DND-41 (cell line): ENCODE measurements at places on chromosomes 6 and 20.

DNA sequence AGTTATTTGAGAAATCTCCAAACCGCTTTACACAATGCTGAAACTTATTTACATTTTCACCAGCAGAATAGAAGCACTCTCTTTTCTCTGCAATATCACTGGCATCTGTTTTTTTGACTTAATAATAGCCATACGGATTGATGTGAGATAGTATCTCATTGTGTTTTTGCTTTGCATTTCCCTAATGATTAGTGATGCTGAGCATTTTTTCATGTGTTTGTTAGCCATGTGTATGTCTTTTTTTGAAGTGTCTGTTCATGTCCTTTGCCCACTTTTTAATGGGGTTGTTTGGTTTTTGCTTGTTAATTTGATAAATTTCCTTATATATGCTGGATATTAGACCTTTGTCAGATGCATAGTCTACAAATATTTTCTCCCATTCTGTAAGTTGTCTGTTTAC lies 73.6 kb downstream of the FBXO5 start:
- H3K27me3 ChIP-seq, result no peaks in the 10 kb centered on the region
- H3K27ac ChIP-seq, result no peak overlapping the region
- DNase-seq, result no peak
- no peaks in the 10 kb centered on the region for H3K36me3 ChIP-seq
- no peaks in the 10 kb centered on the region for H3K4me1 ChIP-seq

GRCh38 chr6:26322645-26323482 lies 42.1 kb upstream of the BTN3A2 start:
- H3K27me3 ChIP-seq, result no peaks in the 10 kb centered on the region
- H3K27ac ChIP-seq, result no peak overlapping the region
- H3K4me1 ChIP-seq, result peaks cover 35% of the 10 kb centered on the region
- no peaks in the 10 kb centered on the region for H3K36me3 ChIP-seq
- DNase-seq, result peak; percentile 80
- peak overlapping the region; percentile 68 for H3K4me3 ChIP-seq

- H3K27me3 ChIP-seq, result peaks cover 13% of the 10 kb centered on the region
- no peaks in the 10 kb centered on the region for H3K4me1 ChIP-seq
- H3K4me3 ChIP-seq, result no peak overlapping the region
- DNase-seq, result no peak
- H3K27ac ChIP-seq, result no peak overlapping the region
Measured at GRCh38 chr20:61698598-61699494, 366.8 kb downstream of the TAF4 start.

- no peaks in the 10 kb centered on the region for H3K27me3 ChIP-seq
- H3K27ac ChIP-seq, result no peak overlapping the region
- no peaks in the 10 kb centered on the region for H3K4me1 ChIP-seq
- no peak overlapping the region for H3K4me3 ChIP-seq
- no peaks in the 10 kb centered on the region for H3K36me3 ChIP-seq
Measured at GRCh38 chr20:48933017-48933766, 11.7 kb downstream of the ARFGEF2 start.

DNA sequence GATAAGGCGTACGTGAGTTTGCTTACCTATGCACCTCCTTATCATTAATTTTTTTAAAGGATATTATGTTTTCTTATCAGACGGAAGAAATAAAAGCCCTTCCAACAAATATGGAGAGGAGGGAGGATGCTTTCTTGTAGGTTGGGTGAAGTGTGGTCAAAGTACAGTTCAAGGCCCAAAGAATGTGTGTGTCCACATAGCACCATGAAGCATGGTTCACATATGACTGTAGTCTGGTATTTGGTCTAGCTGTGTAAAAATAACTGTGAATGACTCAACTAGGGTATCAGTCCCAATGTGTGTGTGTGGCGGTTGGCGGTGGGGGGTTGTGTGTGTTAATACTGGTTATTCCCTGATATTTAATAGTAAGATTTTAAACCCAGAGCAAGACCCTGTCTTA lies 212.7 kb downstream of the TMEM242 start:
- no peak overlapping the region for H3K4me3 ChIP-seq
- peaks cover 49% of the 10 kb centered on the region for H3K36me3 ChIP-seq
- DNase-seq, result no peak
- H3K4me1 ChIP-seq, result no peaks in the 10 kb centered on the region

DNA sequence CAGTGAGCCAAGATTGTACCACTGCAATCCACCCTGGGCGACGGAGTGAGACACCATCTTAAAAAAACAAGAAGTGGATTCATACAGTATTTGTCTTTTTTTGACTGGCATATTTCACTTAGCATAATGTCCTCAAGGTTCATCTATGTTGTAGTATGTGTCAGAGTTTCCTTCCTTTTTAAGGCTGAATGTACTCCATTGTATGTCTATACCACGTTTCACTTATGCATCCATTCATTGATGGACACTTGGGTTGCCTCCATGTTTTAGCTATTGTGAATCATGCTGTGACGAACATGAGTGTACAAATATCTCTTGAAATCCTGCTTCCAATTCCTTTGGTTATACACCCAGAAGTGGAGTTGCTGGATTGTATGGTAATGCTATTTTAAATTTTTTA lies 28.9 kb upstream of the FAM83D start:
- no peak overlapping the region for H3K27ac ChIP-seq
- no peak for DNase-seq
- no peaks in the 10 kb centered on the region for H3K27me3 ChIP-seq
- H3K4me3 ChIP-seq, result no peak overlapping the region

DNA sequence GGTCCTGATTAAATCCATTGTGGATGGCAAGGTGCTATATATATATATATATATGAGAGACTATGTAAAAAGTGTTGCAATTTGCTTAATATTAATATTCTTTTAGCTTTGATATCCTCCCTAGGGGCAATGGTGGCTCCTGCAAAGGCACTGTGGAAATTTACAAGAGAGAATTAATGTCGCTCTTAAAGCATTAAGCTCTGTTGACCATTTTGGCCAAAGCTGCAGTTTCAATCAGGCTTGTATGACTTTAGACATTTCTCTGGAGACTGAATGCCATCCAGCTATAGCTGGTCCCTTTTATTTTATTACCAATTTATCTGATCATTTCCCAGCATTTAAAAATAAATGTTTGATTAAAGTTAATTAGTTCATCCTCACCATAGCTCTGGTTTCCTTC lies 155.3 kb downstream of the JARID2 start:
- no peaks in the 10 kb centered on the region for H3K27me3 ChIP-seq
- no peaks in the 10 kb centered on the region for H3K36me3 ChIP-seq
- no peak overlapping the region for H3K4me3 ChIP-seq

- no peaks in the 10 kb centered on the region for H3K27me3 ChIP-seq
- DNase-seq, result peak; percentile 24
- peak overlapping the region; percentile 92 for H3K27ac ChIP-seq
- peaks cover 43% of the 10 kb centered on the region for H3K4me1 ChIP-seq
- no peaks in the 10 kb centered on the region; the same call in 1 of the 2 replicates for H3K36me3 ChIP-seq
- H3K4me3 ChIP-seq, result peak overlapping the region; percentile 88
Measured at GRCh38 chr6:145815309-145816274, 997 bp upstream of the FBXO30 start.

GRCh38 chr6:33609528-33609927 lies 11.6 kb upstream of the ITPR3 start:
- no peak for DNase-seq
- no peaks in the 10 kb centered on the region for H3K36me3 ChIP-seq
- H3K4me1 ChIP-seq, result no peaks in the 10 kb centered on the region

GRCh38 chr20:1664911-1665310 lies 7.3 kb upstream of the SIRPG start:
- H3K27ac ChIP-seq, result peak overlapping the region; percentile 83
- no peaks in the 10 kb centered on the region for H3K36me3 ChIP-seq
- H3K4me3 ChIP-seq, result no peak overlapping the region
- peak; percentile 88 for DNase-seq
- H3K4me1 ChIP-seq, result peaks cover 41% of the 10 kb centered on the region

GRCh38 chr20:44035924-44036323 lies 121.3 kb downstream of the TOX2 start:
- H3K27ac ChIP-seq, result no peak overlapping the region
- peak; percentile 4 for DNase-seq

DNA sequence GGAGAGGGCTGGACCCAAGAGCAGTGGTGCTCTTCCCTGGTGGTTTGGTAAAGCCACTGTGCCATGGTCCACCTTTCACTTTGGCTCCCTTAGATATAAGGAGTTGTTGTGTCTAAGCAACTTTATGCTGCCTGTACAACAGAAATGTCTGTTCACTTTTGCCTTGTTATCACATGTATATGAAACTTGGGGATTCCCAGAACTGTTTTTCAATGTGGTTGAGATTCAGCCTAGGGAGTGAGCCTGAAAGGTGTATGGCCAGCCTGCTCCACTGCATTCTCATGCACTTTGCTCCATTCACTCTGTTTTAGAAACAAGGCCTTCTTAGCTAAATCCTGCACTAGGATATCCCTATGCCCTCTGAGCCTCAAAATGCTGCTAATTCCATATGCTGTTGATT lies 234.5 kb upstream of the THEMIS start:
- no peaks in the 10 kb centered on the region for H3K36me3 ChIP-seq
- no peak overlapping the region for H3K4me3 ChIP-seq
- no peak for DNase-seq
- no peaks in the 10 kb centered on the region for H3K4me1 ChIP-seq

- no peak overlapping the region for H3K4me3 ChIP-seq
- H3K27me3 ChIP-seq, result peaks cover 29% of the 10 kb centered on the region
- H3K36me3 ChIP-seq, result no peaks in the 10 kb centered on the region
Measured at GRCh38 chr6:135870722-135871121, 19.2 kb downstream of the PDE7B start.

- DNase-seq, result no peak
- no peak overlapping the region for H3K27ac ChIP-seq
- H3K4me1 ChIP-seq, result 0 out of 2 replicates have a peak, but pooled peaks cover 5% of the 10 kb centered on the region
- H3K4me3 ChIP-seq, result no peak overlapping the region
Measured at GRCh38 chr6:89840538-89840937, 10.9 kb downstream of the CASP8AP2 start.

DNA sequence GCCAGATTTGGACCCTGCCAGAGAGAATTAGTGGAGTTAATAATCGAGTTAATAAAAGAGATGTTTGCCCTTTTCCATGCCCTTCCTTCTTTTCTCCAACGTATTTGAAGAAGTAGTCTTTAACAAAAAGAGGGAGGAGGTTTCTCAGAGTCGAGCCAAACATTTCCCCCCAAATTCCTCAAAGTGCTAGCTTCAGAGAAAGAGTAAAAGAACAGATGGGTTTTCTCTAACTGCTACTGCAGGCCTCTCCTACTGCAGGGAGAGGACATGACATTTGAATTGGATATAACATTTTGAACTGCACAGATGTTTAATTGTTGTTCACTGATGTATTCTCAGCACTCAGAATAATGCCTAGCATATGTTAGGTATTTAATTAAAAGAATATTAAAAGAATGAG lies 25.5 kb downstream of the RWDD2A start:
- no peak overlapping the region for H3K4me3 ChIP-seq
- no peak overlapping the region for H3K27ac ChIP-seq
- no peaks in the 10 kb centered on the region for H3K27me3 ChIP-seq
- DNase-seq, result no peak
- no peaks in the 10 kb centered on the region for H3K36me3 ChIP-seq

- no peak overlapping the region for H3K27ac ChIP-seq
- no peaks in the 10 kb centered on the region for H3K4me1 ChIP-seq
- H3K4me3 ChIP-seq, result no peak overlapping the region
- H3K27me3 ChIP-seq, result peaks cover 3% of the 10 kb centered on the region
- no peaks in the 10 kb centered on the region for H3K36me3 ChIP-seq
- DNase-seq, result no peak
Measured at GRCh38 chr6:119096721-119097565, 18.5 kb upstream of the FAM184A start.

DNA sequence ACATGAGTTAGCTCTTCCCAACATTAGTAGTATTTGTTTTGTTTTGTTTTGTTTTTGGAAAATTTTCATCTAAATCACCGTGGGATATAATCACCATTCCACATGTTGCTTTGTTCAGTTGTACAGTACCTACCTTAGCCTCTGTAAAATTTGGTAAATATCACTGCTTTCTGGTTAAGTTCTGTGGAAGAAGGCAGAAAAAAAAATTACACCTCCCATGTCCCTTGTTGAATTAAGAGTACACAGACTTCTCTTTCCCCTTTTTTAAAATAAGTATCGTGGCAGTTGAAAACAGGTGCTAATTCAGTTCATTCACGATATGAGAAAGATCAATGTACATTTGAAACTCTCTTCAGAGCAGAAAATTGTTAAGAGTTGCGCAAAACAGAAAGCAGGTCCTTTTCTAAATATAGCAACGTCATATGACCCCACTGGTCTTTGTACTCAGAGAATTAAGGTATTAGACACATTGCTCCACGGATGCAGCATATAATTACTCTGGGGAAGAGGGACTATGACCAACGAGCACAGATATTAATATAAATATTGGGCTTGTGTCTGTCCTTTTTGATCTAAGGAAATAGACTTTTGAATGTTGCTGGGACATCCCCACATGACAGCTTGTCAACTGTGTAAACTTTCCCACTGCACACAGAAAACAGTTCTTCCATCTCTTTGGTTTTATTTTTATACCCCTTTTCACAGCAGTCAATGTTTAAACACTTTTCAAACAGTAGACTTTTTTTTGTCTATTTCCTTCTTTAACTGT lies 58.6 kb upstream of the ZNF217 start:
- peak overlapping the region; percentile 10 for H3K4me3 ChIP-seq
- no peaks in the 10 kb centered on the region for H3K36me3 ChIP-seq
- peak overlapping the region; percentile 78 for H3K27ac ChIP-seq
- H3K4me1 ChIP-seq, result peaks cover 26% of the 10 kb centered on the region
- no peaks in the 10 kb centered on the region for H3K27me3 ChIP-seq

GRCh38 chr20:16228722-16229121 lies 344.5 kb downstream of the KIF16B start:
- H3K4me1 ChIP-seq, result no peaks in the 10 kb centered on the region
- no peaks in the 10 kb centered on the region for H3K27me3 ChIP-seq
- no peak for DNase-seq
- no peak overlapping the region for H3K4me3 ChIP-seq
- H3K36me3 ChIP-seq, result no peaks in the 10 kb centered on the region

DNA sequence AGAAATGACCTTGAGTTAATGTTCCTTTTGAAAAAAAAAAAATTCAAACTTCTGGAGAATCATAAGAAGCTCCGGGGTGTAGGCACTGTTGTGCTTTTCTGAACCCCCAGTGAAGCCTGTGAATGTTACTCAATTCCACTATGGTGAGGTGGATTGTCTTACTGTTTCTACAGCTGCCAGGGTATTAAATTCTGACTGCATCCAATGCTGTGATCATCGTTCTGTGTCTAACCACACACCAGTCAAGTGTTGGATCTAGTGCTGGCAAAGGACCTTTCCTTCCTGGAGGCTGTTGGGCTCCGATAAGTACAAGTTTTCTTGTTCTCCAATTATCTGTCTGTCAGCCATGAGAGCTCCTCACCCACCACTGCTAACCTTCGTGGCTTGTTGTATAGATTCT lies 162.0 kb upstream of the EPHA7 start:
- no peak overlapping the region for H3K27ac ChIP-seq
- no peak overlapping the region for H3K4me3 ChIP-seq
- no peaks in the 10 kb centered on the region for H3K27me3 ChIP-seq
- DNase-seq, result no peak

- no peaks in the 10 kb centered on the region for H3K4me1 ChIP-seq
- no peak for DNase-seq
- H3K36me3 ChIP-seq, result no peaks in the 10 kb centered on the region
- no peaks in the 10 kb centered on the region for H3K27me3 ChIP-seq
Measured at GRCh38 chr6:151131324-151132007, 108.3 kb upstream of the AKAP12 start.

- peaks cover 14% of the 10 kb centered on the region; the same call in 1 of the 2 replicates for H3K4me1 ChIP-seq
- H3K36me3 ChIP-seq, result no peaks in the 10 kb centered on the region
- no peak overlapping the region for H3K27ac ChIP-seq
Measured at GRCh38 chr20:1803932-1804501, 91.2 kb upstream of the SIRPA start.

GRCh38 chr20:19457611-19458010 lies 245.2 kb downstream of the SLC24A3 start:
- no peaks in the 10 kb centered on the region for H3K4me1 ChIP-seq
- no peaks in the 10 kb centered on the region for H3K36me3 ChIP-seq
- DNase-seq, result no peak
- no peak overlapping the region for H3K4me3 ChIP-seq
- no peaks in the 10 kb centered on the region for H3K27me3 ChIP-seq

GRCh38 chr6:40128127-40128526 lies 193.9 kb upstream of the MOCS1 start:
- no peaks in the 10 kb centered on the region for H3K36me3 ChIP-seq
- no peak for DNase-seq
